ENCODE measurements at places on chromosomes 4 and X.

GRCh38 chrX:10011991-10012390, 44.8 kb downstream of the CLDN34 start:
- no peak for DNase-seq

DNA sequence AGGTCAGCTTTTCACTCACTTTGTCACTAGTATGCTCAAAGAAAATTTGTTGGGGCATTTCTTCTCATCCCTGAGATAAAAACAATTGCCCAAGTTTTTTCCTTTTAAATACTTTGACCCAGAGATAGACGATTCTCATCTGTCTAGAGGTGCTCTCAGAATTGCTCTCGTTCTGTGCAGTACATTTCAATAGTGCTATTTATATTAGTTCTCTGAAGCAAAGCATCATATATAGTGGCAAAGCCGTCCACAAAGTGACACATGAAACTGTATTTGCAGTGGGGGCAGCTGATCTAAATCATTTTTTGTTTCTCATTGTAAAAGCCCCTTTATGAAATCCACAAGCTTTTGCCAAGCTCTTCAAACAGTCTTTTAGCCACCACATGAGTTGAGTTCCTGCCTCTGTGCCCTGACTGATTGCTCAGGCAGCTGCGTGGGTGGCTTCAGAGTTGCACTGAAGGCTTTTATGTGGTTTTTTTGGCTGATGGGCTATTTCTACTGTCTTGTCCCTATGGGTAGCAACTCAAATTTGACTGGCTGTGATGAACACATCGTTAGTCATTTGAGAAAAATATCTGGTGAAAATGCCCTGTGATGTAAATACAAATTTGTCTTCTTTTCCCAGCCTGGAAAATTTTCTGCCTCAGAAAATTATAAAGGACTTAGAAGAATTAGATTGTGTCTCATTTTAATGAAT, 119.1 kb upstream of the OTUD4 start:
- peak; percentile 71 for DNase-seq

GRCh38 chr4:173538148-173538908, 8.3 kb upstream of the HAND2 start:
- DNase-seq: peak; percentile 58

DNA sequence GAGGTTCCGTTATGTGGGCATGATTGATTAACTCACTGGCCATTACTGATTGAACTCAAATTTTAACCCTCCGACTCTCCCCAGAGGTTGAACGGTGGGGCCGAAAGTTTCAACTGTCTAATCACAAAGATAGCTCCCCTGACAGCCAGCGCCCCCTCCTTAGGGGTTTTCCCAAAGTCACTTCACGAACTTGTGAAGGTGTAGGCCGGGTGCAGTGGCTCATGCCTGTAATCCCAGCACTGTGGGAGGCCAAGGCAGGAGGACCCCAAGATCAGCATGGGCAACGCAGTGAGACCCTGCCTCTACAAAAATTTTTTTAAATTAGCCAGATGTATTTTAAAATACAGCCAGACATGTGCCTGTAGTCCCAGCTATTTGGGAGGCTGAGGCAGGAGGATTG, 39.8 kb upstream of the RBM47 start:
- DNase-seq: no peak

- DNase-seq: no peak
These were observed 2.0 kb upstream of the PGK1 start for GRCh38 chrX:78102091-78102490.

Measured in GM03348 (cell line).